ENCODE measurements at places on chromosomes 11 and 22.

GRCh38 chr11:289398-289711 lies 429 bp downstream of the PGGHG start:
- DNase-seq = no peak

GRCh38 chr11:23078289-23078971 lies 218.2 kb upstream of the CCDC179 start:
- no peak for DNase-seq

GRCh38 chr11:66491315-66491935 lies 11.2 kb downstream of the DPP3 start:
- no peak for DNase-seq

GRCh38 chr11:109958131-109958820 lies 134.9 kb upstream of the ZC3H12C start:
- DNase-seq = no peak

- DNase-seq = no peak
Observed at GRCh38 chr22:48179571-48180546, 1417.4 kb downstream of the TBC1D22A start.

DNA sequence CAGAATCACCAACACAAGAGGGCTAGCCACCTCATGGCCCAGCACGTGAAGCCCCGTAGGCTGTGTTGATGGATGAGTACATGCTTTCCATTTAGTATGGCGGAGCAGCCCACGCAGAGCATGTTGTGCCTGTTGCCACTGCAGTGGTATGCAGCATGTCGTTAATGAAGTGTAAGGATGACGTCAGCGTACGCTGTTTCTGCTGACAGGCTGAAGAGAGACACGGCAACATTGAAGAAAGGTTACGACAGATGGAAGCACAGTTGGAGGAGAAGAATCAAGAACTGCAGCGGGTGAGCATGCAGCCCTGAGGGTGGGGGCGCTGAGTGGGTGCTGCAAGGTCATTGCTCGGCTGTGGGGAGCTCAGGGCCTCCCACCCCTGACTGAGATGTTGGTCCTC lies 62.8 kb downstream of the PPFIA1 start:
- DNase-seq = no peak

Measured in H1 (cell line).